RWPE2 (cell line): ENCODE measurements at places on chromosomes 12 and 14.

DNA sequence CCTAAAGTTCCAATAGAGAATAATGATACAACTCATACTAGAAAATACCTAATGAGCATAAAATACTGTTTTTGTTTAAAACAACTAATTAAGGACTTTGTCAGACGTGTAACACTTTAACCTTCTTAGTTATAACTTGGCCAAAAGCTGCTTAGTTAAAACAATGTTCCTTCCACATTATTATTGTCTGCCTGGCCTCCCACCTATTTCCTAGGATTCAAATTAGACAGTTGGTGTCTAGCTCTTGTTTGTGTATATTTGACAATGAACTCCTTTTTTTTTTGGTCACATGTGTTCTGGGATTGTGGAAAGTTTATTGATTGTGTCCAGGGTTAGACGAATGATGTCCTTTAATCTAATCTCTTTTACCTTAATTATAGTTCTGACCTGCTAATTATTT is 67.6 kb upstream of the PSMA6 start:
- DNase-seq: no peak

GRCh38 chr12:132277374-132277941 is 51.9 kb downstream of the GALNT9 start:
- DNase-seq: no peak

GRCh38 chr12:65522956-65523860 is 244.7 kb downstream of the MSRB3 start:
- DNase-seq: no peak

DNA sequence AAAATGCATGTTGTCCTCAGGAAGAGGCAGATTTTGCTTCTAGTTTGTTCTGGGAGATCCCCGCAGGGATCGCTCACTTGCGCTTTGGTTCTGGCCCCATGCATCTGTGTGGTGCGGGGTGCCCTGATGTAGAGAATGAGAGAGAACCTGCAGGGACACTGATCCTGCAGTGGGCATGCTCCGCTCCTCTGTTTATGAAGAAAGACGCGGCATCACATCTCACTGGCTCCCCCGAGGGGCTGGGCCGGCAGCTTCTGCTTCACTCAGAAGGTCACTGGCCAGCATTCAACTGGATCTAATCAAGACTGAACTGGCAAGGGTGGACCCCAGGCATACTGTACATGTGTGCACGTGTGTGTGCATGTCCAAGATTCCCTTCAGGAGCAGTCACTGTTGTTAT is 164.2 kb downstream of the CALM1 start:
- DNase-seq: no peak

GRCh38 chr14:52032204-52032801 is 36.6 kb downstream of the NID2 start:
- DNase-seq: no peak

- DNase-seq: peak; percentile 87
Observed at GRCh38 chr14:61562321-61563161, 132.8 kb upstream of the HIF1A start.

DNA sequence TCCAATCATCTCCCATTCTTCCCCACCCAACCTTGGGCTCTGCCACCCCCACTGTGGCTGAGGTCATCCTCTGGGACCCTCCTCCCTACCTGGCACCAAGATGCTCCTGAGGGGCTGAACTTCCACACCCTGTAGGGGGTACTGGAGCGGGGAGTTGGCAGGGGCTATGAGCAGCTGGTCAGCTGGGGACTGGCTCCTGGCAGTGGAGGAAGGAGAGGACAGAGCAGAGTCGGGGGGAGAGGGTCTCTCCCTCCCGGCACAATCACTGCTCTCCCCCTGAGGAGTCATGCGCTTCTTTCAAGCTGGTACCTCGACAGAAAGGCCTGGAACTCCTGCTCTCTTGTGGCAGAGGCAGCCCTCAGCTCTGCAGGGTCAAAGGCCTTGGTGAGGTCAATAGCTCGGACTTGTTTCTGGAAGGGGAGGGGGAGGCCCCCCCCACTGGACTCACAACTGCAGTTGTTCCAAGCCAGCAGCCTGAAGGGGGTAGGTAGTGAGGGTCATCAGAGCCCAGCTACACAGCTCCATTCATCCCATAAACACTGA is 2.0 kb downstream of the B4GALNT1 start:
- DNase-seq: no peak

- DNase-seq: no peak
Observed at GRCh38 chr12:102980350-102980749, 22.9 kb downstream of the ASCL1 start.

DNA sequence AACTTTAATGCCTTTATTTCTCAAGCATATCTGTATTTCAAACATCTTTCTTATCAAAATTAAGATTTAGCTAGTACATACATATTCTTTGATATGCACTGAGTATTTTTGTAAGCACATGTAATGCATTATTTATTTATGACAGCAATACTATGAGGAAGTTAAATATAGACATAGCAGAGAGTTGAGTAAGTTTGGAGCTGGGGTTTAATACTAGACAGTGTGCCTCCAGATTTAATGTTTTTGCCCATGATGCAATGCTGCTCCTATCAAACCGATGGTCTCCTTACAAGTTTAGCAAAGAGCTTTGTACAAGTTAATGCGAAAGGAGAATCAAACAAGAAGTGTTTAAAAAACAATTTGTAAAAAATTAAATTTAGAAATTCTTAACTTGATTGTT is 826.6 kb upstream of the MGAT4C start:
- DNase-seq: no peak

DNA sequence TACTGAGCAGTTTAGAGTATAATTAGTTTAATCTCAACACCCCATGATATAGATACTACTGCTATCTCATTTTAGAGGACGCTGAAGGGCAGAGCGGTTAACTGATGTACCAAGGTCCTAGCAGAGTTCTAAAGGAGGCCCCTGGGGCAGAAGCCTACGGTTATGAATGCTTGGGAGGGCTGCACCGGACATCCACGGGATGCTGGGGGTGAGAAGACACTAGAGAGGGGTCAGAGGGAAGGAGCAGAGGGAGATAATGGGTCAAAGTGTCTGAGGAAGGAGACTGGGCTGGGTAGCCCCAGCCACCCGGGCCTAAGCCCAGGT is 1.6 kb upstream of the ACTR6 start:
- no peak for DNase-seq

DNA sequence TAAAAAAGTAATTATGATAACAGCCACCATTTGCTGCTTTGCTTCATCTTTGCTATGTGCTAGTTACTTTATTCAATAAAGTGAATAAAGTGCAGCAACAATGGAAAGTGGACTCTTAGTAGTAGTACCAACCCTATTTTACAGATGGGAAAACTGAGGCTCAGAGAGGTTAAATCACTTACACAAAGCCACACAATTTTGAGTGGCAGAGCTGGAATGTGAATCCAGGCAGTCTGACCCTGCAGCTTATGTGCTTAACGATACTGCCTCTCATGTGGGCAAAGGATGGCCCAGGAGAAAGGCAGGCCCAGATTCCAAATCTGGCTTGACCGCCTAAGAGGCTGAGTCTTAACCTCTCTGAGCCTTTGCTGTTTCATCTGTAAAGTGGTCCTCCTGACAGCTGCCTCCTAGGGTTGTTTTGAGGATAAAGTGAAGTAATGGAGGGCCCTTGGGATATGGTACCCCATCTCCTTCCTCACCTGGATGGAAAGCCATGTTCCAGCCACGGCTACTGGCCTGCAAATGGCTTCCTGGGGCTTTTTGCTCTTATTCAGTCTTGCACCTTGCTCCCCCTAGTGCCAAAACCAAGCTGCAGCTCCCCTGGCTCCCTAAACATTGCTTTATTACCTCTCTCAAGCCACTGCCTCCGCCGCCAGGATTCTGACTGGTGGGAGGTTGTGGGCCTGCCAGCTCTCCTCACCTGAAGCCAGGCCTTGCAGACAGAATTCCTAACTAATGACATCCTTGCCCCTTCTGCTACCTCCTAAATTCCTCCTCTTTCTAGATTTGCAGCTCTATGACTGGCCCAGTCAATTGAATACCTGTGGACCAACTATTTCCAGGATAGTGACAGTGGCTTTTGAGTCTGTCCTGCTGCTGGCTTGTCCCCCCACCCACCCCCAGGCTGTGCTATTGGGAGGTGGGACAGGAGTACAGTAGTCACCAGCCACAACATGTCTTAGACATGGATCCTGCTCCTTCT is 283.3 kb upstream of the PWP1 start:
- DNase-seq: no peak

DNA sequence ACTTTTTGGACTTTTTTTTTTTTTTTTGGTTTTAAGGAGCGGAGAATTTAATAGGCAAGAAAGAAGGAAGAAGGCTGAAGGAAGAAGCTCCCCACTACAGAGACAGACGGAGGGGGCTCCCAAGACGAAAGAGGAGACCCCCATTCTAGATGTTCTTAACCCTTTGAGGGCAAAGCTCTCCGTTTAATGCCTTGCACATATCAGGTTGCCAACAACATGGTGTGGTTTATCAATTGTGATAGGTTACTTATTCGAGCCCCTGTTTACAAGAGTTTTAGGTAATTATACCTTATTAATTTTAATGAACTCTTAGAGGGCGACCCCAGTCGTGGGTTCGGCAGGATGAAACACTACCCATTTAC is 1.2 kb upstream of the FBXO33 start:
- DNase-seq: no peak

- no peak for DNase-seq
Observed at GRCh38 chr12:11596141-11596540, 53.3 kb upstream of the ETV6 start.

DNA sequence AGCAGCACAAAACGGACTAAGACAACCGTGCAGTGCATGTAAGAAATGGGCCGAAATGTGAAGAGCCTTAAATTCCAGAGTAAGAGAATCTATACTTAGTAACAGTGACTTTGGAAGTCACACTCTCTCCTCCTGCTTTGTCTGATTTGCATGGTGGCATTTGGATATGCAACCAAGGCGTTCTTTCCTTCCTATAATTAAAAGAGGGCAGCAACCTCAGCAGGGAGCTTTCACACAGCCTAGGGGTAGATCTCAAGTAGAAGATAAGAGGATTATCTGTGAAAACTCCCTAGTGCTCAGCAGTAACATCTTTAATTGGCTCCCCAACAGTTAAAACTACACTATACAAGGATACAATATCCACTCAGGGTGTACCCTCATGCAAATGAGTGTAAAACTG is 16.5 kb downstream of the GMFB start:
- no peak for DNase-seq

GRCh38 chr14:46259536-46259935 is 392.0 kb downstream of the RPL10L start:
- DNase-seq: no peak

DNA sequence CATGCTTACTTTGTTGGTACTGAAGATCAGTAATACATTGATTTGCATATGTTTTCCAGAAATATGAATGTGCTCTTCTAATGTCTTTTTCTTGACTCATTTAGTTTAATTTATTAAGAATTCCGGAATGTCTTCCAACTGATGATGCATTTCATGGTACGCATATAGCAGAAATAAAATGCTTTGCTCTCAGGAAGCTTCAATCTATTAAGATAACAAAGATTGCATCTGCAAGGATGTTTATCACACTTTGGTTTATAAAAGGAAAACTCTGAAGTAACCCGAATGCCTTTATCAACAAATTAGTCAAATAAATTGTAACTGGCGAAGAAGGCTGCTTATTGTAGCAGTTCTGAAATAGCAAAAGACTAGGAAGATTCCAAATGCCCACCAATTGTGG is 166.4 kb upstream of the LMNTD1 start:
- DNase-seq: no peak

DNA sequence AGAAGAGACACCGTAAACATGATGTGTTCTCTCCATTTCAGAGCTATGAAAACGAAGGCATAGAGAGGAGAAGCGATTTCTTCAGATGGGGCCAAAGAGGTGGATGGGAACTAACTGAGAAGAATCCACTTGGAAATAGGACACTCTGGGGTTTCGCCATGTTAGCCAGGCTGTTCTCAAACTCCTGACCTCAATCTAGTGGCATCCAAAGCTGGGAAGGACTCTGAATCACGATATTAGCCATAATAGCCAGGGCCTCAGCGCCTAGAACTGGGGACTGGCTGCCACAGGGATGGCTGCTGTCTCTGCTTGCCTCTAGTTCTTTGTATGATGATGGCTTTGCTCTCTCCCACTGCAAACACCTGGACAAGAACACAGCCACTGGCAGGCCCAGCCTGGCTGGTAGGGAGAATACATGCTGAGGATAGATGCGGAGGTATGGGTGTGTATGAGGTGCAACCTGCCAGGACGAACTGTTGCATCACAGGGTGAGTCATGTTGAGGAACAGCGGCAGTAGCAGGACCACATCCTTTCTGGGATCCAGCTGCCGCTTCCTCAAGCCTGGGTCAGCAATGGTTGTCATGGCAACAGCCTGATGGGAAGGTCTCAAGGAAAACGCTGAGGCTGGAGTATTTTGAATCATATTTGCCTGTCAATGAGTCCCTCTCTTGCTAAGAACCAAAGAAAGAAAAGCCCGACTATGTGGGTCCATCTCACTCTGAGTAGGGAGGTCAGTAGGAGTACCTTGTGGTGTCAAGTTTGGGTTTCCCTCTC is 31.1 kb downstream of the CCDC177 start:
- DNase-seq: peak; percentile 98

GRCh38 chr12:49716553-49716952 is 9.3 kb upstream of the FMNL3 start:
- DNase-seq: no peak

- no peak for DNase-seq
Observed at GRCh38 chr12:48316491-48316890, 34.2 kb downstream of the ZNF641 start.

GRCh38 chr14:54166049-54166950 is 209.7 kb upstream of the BMP4 start:
- DNase-seq: no peak

DNA sequence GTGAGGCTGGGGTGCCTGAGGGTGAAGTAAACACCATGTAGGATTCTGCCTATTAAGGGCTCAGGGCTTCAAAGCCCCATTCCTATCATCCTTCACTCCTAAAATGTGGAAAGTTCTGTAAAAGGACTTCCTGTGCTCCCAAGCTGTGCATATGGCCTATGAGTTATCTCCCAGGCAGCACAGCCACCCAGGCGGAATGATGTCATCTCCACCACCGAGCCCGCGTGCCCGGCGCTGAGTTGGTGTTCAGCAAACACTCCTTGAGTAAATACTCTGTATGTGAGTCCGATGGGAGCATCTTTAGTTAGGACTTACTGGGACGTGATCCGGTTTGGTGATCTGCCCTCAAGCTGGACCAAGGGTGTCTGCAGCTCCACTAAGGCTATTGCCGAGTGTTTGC is 437.3 kb downstream of the MED13L start:
- DNase-seq: no peak

DNA sequence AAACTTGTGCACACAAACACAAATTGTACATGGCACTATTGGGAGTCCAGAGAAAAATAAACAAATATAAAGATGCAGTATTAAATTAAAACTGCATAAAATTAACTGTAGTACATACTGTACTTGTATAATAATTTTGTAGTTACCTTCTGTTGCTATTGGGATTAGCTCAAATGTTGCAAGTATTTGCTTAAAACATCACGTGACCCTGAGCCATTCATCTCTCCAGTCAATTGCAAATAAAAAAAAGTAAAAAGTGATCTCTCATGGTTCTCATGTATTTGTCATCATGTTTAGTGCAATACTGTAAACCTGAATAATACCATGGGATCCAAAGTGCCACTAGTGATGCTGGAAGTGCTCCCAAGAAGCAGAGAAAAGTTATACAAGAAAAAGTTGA is 88.1 kb upstream of the NAV3 start:
- DNase-seq: no peak
